ENCODE measurements at places on chromosomes 3 and 15.

- no peak for ATAC-seq
Measured at GRCh38 chr3:37307321-37307720, 132.9 kb upstream of the LRRFIP2 start.

- peak; percentile 90 for ATAC-seq
Measured at GRCh38 chr3:184016811-184017671, 643 bp downstream of the ABCC5 start.

DNA sequence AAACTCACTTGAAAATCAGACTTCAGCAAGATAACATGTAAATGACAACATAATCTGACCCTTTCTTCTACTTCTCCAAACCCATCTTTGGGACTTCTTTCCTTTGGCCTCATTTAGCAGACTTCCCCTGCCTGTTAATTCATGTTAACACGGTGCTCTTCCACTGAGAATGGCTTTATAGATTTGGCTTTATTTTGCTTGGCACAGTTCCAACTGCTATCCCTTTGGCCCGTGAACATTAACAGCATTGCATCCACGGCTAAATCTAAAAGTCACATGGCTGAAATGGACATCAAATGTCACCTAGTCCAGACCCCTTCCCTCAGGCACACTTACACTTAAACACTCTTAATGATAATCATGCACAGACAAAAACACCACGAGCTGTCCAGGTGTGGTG lies 3.8 kb downstream of the ZMAT3 start:
- ATAC-seq, result no peak

GRCh38 chr15:67331676-67332075 lies 77.1 kb downstream of the IQCH start:
- no peak for ATAC-seq

GRCh38 chr3:66490214-66490613 lies 10.6 kb downstream of the LRIG1 start:
- no peak for ATAC-seq

GRCh38 chr3:166322391-166322790 lies 485.2 kb upstream of the BCHE start:
- no peak for ATAC-seq

- ATAC-seq, result no peak
Measured at GRCh38 chr3:81952141-81952540, 190.7 kb upstream of the GBE1 start.

DNA sequence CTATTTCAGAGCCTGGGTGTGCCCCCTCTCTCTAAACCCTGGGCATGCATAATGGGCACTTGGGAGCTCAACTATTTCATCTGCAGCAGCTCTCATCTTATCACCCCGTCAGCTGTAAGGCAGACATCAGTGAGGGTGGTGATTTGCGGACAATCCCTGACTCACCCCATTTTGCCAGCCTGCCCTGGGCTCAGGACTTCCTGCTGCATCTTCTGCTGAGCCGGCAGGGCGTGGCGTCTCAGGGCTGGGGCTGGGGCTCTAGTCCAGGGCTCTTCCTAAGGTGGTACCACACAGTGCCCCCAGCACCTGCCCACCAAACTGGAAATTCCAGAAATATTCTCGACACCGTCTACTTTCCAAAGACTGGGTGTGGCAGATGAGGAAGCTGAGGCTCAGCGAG lies 925 bp upstream of the PSTPIP1 start:
- no peak for ATAC-seq

DNA sequence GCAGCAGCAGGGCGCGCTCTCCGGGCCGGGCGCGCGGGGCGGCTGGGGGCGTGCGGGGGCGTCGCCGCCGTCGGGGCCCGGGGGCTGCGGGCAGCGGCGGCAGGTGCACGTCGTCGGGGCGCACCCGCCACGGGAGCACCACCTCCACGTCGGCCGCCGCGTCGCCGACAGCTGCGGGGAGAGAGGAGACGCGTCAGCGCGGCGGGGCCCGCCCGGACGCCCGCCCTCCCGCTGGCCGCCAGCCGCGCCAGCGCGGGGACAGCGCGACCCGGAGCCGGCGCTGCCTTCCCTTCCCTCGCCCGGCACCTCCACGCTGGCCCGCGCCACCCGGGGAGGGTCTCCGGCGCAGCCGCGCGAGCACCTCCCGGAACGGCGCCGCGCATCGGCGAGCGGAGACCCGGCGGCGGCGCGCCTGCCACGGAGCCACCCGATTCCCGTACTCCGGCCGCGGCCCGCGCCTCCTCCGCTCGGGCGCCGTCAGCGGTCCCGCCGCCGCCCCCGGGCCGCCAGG lies 481 bp downstream of the ADAMTS17 start:
- ATAC-seq, result no peak

GRCh38 chr3:64878362-64878761 lies 190.6 kb upstream of the ADAMTS9 start:
- ATAC-seq, result no peak

DNA sequence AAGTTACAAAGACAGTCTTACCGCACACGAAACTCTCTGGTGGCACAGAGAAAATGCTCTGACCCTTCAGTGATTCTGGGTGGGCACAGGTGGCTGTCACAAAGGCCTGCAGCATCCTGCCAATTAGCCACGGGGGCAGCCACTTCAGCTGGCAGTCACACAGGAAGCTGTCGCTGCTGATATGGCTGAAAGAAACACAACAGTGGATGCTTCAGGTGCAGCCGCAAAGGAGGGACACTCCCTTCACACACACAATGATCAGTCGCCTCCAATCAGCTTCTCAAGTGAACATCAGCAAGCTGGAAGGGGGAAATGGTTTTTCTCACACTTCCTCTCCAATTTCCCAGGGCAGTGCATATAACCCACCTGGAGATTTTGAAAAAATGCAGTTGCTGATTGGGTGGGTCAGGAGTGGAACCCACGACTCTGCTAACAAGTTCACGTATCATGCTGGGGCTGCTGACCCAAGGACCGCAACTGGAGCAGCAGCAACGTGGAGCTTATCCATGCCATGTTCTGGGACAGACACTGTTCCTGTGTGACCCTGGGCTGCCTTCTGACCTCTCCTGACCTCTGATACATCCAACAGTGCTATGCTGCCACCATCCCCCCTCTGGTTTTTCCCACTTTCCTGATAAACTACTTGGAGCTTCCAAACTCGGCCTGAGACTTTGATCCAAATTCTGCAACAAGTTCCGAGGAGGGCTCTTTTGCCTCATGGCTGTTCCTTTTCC lies 106.6 kb downstream of the LRIG1 start:
- ATAC-seq, result peak; percentile 90

- no peak for ATAC-seq
Measured at GRCh38 chr15:33182278-33182905, 12.1 kb downstream of the FMN1 start.

GRCh38 chr3:184786280-184786941 lies 25.6 kb upstream of the VPS8 start:
- ATAC-seq, result no peak

DNA sequence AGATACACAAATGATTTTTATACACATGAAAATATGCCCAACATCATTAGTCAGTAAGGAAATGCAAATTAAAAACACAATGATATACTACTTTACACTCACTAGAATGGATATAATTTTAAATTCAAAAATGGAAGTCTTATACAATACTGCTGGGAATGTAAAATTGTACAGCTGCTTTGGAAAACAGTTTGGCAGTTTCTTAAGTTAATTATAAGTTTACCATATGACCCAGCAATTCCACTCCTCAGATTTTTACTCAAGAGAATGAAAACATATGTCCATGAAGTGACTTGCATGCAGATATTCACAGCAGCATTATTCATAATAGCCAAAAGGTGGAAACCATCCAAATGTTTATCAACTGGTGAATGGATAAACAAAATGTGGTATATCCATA lies 281.3 kb downstream of the EPHB1 start:
- ATAC-seq, result no peak

DNA sequence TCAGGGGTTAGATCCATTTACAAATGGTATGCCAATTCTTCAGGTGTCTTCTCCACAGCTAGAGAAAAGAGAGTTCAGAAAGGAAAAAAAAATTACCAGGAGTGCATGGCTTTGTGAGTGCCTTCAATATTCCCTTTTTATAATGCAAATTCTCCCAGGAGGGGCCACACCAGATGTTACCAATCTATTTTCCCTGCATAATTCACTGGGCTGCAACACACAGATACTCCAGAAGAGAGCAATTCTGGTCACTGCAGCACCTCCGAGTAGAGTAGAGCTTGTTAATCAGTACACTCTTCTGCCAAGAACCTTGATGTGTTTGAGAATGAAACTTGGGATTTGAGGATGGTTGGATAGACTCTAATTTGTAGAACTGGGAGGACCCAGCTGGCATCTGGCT lies 80.7 kb upstream of the SPRED1 start:
- ATAC-seq, result no peak

DNA sequence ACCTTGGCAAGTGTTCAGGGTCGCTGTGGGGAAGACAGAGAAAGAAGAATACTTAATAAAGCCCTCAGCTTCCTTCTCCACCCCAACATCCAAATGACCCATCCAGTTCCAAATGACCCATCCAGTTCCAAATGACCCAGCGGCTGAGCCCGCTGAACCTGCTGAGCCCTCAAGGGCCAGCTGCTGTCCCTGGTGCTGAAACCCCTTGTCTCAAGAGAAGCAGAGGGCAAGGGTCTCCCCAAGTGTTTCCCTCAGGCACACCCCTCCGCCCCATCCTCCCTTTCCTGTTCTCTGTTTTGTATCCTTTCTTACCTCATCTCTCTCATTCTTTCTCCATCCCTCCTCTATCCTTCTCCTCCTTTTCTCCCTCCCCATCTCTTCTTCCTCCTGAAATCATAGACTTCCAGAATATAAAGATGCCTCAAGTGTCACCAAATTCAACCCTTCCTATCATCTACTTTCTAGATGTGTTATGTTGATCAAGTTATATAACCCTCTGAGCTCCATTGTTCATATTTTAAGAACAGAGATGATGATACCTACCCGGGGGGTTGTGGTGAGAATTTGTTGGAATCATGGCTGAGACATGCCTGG lies 29.0 kb downstream of the CCDC33 start:
- ATAC-seq, result no peak

- no peak for ATAC-seq
Measured at GRCh38 chr15:92053753-92054316, 200.3 kb downstream of the SLCO3A1 start.

DNA sequence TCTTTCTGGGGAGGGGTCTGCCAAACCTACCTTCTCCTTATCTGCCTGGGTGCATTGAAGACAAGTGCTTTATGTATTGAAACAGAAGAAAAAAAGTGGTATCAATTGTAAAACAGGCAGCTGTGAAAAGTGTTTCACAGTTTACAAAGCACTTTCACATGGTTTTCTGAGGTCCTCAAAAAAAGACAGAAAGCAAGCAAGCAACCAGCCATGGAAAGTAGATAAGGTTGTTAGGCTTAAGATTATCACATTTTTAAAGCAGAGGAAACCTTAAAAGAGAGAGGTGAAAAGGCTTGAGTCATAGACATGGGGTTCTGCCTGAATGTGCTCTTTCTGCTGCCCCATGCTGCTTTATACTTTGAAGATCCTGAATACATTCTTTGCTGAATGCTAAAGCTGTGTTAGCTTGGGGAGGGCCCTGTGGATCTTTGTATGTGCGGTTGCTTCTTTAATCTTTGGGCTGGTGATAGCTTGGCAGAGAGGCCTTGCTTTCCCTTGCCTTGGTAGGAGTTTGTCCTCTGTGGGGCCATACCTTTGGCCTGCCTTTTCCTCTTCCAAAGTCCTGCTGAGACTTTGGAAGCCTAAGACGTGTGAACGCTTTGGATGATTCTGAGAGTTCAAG lies 2.6 kb downstream of the SMAD3 start:
- no peak for ATAC-seq

GRCh38 chr15:52749258-52749657 lies 40.9 kb downstream of the ONECUT1 start:
- peak; percentile 67 for ATAC-seq

- ATAC-seq, result no peak
Measured at GRCh38 chr15:64464276-64465005, 4.1 kb downstream of the ZNF609 start.

GRCh38 chr3:21390136-21390535 lies 360.9 kb downstream of the ZNF385D start:
- ATAC-seq, result no peak

GRCh38 chr3:113111011-113111707 lies 100.2 kb upstream of the BOC start:
- ATAC-seq, result no peak

GRCh38 chr3:11050666-11051323 lies 58.2 kb downstream of the SLC6A1 start:
- ATAC-seq, result no peak
